AG04449 (cell line): ENCODE measurements at places on chromosomes 1 and 21.
A peak's percentile ranks its signal among the peaks of the same experiment; 100 is the strongest.

- no peak for DNase-seq
These were observed 42.2 kb downstream of the ECE1 start for GRCh38 chr1:21247892-21248715.

GRCh38 chr1:231799363-231799986 lies 172.9 kb downstream of the DISC1 start:
- DNase-seq: no peak

DNA sequence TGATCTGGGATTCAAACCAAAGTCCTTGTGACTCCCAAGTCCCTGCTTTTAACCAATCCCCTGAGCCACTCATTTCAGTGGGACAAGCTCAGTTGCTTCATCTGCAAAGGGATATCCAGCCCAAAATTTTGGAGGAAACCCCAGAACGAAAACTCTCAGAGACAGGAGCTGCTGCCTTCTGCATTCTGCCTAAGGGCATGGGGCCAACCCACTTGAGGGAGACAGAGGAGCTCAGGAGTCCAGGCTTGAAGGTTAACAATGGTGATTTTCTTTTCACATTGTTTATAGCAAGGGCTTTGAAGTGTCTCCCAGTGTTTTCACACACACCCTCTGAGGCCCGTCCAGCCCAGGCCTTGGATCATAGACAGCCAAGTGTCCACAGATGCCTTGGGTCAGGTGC lies 148.1 kb upstream of the CTTNBP2NL start:
- DNase-seq: no peak

DNA sequence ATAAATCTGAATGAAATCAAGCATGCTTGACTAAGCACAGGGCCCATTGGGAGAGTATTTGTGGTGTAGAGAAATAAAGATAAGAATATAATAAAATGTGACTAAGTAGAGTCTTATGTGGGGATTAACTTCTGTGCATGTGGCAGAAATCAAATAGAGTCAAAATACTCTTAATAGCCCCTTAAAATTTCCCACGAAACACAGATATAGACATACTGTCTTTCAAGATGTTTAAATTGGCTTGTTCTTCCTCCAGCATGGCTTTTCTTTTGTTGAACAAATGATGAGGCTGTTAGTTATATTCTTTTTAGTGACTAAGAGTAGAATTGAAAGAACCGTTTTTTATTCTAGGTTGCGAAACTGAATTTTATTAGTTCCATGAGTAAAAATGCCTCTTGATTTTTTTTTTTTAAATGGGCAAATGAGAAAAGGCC lies 112.3 kb downstream of the RPS6KC1 start:
- no peak for DNase-seq

DNA sequence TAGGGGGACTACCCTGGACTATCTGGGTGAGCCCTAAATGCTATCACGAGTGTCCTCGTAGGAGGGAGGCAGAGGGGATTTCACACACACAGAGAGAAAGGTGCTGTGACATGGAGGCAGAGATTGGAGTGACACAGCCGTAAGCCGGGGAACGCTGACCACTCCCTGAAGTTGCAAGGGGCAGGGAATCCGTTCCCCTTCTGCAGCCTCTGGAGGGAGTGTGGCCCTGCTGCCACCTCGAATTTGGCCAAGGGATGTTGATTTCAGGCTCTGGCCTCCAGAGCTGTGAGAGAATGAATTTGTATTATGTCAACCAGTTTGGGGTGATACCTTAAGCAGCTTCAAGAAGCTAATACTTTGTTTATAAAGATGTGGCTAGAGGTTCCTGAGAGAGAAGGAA lies 137.7 kb downstream of the ACTL8 start:
- no peak for DNase-seq

DNA sequence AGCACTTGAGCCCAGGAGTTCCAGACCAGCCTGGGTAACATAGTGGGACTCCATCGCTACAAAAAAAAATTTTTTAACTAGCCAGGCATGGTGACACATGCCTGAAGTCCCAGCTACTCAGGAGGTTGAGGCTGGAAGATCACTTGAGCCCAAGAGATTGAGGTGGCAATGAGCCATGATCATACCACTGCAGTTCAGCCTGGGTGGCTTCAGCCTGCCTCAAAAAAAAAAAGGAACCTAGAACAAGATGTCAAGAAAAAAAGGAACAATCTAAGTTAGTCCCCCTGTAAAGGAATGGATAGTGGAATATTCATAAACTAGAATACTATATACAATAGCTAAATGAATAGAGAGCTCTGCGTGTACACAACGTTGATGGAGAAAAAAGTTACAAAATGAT lies 14.4 kb downstream of the NSL1 start:
- no peak for DNase-seq

DNA sequence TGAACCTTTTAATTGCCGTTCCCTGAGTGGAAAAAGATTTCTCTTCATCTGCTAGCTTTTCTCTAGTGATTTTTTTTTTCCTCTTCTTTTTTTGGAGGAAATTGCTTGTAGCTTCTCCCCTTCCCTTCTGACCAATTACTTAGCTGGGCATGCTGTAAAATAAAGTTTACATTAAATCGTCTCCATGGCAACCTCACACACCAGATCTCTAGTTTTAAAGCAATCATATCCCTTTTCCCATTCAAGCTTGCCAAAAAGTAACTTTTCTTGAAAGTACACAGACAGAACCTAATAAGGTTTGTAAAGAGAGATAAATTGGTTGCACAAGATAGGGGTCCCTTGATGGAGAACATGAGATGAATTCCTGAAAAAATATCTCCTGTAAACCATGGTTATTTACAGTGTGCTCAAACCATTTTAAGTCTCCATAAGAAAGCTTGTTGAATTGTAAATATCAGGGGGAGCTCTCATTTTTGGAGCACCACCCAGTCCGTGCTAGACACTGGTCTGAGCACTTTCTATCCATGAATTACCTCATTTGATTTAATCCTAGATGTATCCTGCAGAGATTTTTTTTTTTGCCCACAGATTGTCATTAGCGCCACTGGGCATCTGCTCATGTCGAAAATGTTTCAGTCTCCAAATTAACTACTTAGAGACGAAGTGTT lies 32.6 kb upstream of the HTR1D start:
- no peak for DNase-seq

DNA sequence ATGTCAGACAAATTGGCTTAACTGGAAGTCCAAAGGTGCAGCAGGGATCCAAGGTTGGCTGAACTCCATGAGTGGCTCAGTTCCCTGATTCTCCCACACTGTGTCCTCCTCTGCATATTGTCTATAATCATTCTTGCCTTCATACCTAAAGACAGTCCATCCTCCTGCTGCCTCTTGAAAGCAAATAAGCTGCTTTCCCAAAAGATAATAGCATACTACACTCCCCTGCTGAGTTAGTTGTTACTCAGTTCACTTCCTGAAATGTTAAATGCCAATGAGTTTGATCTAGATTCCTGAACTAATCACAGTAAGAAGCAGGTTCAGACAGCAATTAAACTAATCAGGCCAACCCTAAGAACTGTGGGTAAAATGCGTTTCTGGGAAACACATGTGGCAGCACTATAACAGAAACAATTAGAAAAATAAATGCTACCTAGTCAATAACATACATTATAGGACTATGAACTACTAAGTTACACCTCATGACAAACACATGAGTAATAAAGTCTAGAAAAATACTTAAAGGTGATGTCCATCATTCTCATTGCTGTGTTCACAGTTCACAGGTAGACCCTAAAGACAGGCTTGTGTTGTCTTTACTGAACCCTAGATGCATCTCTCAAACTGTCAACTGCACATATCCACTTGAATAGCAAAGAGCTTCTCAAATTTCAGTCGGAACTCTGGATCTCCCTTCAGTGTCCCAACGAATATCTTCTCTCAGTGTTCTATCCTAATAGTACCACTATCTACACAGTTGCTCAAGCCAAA lies 50.8 kb upstream of the BOLA1 start:
- no peak for DNase-seq

- DNase-seq: no peak
These were observed 6.1 kb upstream of the SLC19A2 start for GRCh38 chr1:169491845-169492281.

GRCh38 chr1:156727492-156727891 lies 777 bp upstream of the METTL25B start:
- no peak for DNase-seq

GRCh38 chr1:12153181-12153785 lies 13.5 kb upstream of the TNFRSF1B start:
- peak; percentile 52 for DNase-seq

GRCh38 chr1:99648107-99648506 lies 2.2 kb downstream of the PALMD start:
- DNase-seq: no peak

GRCh38 chr21:42580793-42581321 lies 67.2 kb downstream of the SLC37A1 start:
- no peak for DNase-seq

DNA sequence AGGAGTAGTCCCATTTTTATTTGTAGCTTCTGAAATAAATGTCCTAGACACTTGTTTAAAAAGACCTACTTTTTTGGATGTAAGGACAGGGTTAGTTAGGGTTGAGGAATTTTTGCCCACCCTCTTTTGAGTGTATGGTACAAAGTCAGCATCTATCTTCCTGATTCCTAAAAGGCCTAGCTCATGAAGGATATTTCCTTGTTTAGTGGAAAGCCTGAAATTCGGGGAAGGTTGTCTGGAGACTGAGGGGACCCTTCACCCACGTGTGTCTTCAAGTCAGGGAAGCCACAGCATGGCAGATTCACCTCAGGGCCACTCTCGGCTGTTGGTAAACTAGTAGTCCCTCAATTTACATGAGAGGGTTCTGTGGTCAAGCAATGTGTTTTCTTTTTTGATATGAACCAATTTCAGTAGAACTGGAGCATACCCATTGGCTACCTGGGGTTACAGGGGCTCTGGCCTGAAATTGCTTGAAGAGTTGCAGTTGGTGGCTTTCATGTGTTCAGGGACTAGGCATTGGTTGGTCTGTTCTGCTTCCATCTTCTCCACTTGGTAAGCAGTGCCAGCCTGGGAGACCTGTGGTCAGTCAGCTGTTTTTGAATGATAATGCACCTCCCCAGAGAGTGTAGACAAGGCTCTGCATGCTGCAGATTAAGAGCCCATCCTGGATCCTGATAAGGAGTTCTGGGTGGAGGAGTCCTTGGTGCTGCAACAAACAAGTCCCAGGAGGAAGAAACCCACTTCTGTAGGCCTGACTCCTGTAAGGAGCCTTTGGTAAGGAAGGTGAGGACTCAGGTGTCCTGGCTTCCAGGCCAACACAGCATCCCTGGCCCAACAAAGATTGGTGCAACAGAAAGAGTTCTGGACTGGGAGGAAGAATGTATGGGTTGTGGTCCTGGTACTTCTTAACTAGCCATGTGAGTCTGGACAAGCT lies 6.3 kb downstream of the BTG2 start:
- DNase-seq: no peak

DNA sequence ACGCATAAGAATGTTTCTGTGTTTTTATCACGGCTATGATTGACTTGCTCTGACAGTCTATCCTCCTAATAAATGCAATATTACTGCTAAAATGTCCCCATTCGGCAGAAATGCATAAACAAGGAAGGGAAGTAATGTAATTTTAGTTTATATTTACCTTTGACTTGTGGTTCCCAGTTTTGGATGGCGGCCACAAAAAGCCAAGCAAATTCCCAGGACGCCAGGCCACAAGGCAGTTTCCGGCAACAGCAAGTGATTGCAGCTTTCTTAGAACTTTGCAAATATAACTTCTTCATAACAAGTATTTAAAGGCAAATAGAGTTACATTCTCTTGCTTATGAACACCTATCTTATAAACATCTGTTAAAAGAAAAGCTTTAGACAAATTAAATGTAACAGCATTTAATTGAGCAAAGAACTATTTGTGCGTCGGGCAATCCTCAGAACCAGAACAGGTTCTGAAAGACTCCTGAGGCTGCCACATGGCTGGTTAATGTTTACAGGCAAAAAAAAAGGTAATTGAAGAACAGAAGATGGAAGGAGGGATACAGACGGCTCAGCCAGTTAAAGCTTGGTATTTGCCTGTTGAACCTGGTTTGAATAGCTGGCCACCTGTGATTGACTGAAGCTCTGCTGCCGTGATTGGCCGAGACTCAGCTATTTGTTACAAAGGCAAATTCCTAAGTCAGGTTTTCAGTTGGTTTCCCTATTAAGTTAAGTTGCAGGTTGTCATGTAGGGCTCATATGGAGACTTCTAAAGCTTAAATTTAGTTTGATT lies 80.8 kb downstream of the C21orf91 start:
- DNase-seq: no peak

DNA sequence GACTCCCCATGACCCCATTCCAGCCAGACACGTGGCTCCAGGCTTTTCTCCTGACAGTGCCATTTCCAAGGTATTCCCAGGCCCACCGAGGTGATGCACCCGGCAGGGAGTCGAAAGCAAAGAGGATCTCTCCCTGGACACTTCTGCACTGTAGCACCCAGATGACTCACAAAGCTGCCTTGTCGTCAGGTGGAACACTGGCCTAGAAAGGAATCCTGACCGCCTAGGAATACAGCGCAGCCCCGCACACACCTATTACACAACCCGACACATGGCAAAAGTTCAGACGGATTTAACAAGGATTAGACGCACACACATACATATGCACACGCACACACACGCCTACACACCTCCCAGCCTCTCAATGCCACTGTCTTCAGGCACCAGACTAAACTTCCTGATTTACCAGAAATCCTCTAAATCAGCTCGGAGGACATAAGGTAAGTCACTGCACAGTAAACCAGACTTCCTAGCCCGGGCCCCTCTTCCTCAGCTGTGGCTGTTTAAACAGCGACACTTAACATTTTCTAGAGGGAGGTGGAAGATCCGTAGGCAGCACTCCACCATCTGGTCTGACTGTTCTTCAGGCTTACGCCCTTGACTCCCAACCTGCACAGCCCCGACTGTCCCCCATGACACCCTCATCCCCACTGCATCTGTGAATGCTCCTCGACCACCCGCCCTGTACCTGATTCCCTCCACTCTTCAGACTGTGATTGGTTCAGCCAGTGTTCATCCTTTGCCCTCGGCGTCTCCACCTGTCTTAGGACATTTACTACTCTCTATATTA lies 12.7 kb downstream of the FAM89A start:
- no peak for DNase-seq

DNA sequence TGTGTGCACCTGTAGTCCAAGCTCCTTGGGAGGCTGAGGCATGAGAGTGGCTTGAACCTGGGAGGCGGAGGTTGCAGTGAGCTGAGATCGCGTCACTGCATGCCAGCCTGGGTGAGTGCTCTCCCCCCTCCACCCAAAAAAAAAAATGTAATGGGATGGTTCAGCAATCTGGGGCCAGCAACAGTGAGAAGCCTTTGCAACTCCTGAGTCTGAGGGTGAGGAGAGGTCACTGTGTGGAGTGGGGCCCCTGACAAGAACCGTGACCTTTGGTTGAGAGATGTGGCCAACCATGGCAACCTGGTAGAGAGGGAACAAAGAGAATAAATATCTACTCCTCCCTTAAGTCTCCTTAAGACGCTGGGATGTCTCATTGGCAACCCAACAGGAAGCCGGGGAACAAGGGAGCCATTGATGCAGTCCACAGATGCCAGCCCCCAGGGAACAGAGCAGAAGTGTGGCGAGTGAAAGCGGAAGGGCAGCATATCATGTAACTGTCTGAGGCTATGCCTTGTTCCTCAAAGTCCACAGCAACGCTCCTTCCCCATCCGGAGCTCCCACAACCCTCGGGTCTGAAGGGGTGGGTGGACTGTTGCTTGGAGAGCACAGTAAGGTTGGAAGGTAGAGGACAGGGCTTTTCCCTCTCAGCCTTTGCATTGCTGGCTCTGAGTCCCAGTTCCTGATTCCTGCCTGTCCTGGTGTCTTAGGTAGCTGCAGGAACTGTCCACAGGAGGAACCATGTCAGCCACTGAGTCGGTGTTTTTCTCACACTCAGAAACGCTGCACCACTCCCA lies 8.3 kb downstream of the TRNP1 start:
- DNase-seq: no peak

GRCh38 chr1:30302858-30303257 lies 420.5 kb downstream of the MATN1 start:
- no peak for DNase-seq

GRCh38 chr1:15139654-15140350 lies 13.7 kb upstream of the TMEM51 start:
- no peak for DNase-seq

- no peak for DNase-seq
These were observed 1.7 kb upstream of the HLX start for GRCh38 chr1:220877377-220878095.
